ENCODE measurements at places on chromosomes 4 and X. TPM values are rescaled to one million over a fixed set of nuclear protein-coding genes. Genes with fewer than 3 reads are reported as not detected.

MTTP gene
- total RNA-seq: 3.9 TPM

SUPT20HL2 gene
- total RNA-seq: not detected

F11 gene
- not detected for total RNA-seq

VCX3A gene
- not detected for total RNA-seq

CLDN34 gene
- not detected for total RNA-seq

DNA sequence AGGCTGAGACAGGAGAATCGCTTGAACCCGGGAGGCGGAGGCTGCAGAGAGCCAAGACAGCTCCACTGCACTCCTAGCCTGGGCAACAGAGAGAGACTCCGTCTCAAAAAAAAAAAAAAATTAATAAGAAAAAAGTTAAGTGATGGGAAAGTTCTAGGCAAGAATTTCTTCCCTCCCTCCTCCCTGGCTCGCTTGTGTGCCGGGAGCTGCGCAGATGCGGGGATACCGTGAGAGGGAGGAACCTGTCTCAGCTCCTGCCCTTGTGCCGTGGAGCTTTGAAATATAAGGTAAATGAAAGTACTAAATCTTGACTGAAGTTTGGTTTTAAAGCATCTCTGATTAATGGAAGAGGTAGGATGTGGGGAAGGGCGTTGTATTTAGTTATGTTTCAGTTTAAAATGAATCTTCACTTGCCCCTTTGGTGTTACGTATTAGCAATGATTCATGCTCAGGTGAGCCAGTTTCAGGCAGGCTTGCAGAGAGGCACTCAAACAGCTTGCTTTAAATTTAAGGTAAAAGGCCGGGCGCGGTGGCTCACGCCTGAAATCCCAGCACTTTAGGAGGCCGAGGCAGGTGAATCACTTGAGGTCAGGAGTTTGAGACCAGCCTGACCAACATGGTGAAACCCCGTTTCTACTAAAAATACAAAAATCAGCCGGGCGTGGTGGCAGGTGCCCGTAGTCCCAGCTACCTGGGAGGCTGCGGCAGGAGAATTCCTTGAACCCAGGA is 1.4 kb upstream of the UFSP2 start:
- DNase-seq: no peak

GRCh38 chr4:133320576-133321170 is 171.6 kb downstream of the PCDH10 start:
- no peak for DNase-seq

GRCh38 chr4:53651156-53651735 is 60.0 kb upstream of the LNX1 start:
- no peak for DNase-seq

DNA sequence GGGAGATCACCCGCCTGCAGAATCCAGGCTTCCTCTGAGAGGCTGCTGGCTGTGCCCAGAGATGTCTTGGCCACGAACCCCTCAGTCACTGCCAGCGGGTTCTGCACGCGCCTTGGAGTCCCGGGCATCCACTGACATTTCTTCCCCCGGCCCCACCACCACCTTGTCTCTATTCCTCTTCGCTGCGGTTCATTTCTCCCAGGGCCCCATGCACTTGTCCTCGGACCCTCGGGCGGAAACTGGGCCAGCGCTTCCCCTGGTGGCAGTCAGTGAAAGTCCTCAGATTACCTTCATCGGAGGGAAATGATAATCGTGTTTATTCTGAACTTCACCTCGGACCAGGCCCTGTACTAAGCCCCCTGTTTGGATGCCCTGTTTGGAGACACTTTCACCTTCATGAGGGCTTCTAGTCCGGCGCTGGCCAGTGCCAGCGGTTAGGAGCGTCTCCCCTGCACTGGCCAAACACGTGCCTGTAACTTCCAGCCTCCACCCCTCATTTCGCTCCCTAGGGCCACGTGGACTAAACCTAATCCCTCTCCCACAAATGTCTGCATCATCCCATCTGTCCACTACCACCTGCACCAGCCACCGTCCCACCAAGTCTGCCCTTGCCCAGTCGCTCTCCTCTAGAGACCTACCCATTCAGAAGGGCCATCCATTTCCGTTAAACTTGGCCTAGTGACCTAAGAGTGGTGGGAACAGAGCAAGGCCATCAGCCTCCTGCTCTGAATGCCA is 82.0 kb downstream of the DCTD start:
- no peak for DNase-seq

GRCh38 chr4:84279678-84280077 is 219.4 kb downstream of the NKX6-1 start:
- DNase-seq: no peak
